ENCODE measurements at places on chromosomes 6 and 20.

GRCh38 chr6:56572788-56573471 is 69.8 kb downstream of the DST start:
- no peak for DNase-seq

DNA sequence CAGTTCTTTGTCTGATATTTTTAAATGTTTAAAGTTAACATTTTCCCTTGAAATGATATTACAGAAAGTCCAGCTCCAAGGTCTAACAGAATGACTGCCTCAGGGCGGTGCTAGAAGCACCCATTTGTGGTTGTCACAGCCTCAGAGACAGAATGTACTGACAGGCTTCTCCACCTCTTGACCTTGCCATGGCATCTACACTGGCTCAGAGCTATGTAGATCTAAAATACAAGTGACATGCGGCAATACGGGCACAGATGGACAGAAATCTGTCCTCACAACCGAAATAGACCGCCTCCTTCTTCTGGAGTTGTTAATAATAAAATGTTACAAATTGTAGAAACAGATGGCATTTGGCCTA is 167.2 kb upstream of the THEMIS start:
- DNase-seq = no peak

DNA sequence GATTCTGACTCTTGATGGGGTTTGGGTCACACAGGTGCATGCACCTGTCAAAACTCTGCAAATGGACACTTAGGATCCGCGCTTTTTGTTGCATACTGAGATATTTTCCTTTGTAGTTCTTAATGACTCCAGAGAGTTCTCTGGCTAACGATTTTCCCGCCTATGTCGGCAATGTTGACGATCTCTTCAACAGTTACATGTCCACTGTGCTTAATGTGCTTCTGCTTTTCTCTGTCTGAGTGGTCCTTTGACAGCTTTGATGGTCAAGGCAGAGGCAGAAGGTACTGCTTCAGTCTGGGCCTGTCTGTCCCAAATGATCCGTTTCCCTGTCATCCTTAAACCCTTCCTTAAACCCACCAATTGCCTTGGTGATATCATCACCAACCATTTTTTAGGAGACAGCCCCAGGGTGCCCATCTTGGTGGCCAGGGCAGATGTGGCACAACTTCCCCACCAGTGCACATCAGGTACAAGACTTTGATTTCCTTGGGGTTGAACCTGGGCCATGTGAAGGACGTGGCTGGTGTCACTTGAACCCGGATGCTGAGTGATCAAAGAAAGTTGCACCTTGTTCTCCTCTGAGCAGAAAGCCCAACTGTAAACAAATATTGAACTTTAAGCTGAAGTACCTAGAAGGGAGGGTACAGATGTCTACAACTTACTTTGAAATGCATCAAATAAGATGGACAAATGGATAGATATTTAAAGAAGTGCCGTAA is 10.7 kb upstream of the BPIFB1 start:
- DNase-seq = no peak

DNA sequence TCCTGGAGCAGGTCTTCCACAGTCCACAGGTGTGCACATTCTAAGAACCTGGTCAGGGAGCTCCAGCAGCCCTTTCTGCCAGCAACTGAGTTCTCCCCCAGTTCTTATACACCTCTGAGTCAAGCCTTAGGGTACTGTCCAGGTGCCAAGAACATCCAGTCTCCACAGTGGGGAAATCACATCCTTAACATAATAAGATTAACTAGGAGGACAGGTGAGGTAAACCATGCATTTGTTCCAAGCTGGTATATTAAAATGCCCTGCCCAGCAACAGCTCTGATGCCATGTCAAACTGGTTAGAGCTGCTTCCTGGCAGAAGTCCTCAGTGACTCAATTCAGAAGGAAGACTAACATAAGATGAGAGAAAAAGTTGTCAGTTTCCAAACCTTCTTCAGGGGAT is 303.9 kb upstream of the SGK1 start:
- DNase-seq = no peak

DNA sequence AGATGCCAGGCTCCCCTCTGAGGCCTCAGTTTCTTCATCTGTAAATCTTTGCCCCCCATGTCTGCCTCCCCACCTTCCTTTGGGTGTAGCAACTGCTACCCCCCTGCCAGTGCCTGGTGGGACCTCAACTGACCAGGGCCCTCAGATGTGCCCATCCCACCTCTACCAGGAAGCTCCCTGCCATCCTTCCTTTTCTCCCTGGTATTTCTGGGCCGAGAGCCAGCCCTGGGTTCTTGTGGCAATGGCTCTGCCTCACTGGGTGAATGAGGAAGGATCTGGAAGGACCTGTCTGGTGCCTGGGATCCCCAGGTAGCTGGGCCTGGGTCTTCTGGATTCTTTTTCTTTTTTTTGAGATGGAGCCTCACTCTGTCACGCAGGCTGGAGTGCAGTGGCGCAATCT is 141.1 kb upstream of the RNF24 start:
- DNase-seq = no peak

GRCh38 chr6:52022675-52023074 is 64.7 kb downstream of the PKHD1 start:
- DNase-seq = no peak

- no peak for DNase-seq
These were observed 188.2 kb downstream of the NFATC2 start for GRCh38 chr20:51354191-51354768.

DNA sequence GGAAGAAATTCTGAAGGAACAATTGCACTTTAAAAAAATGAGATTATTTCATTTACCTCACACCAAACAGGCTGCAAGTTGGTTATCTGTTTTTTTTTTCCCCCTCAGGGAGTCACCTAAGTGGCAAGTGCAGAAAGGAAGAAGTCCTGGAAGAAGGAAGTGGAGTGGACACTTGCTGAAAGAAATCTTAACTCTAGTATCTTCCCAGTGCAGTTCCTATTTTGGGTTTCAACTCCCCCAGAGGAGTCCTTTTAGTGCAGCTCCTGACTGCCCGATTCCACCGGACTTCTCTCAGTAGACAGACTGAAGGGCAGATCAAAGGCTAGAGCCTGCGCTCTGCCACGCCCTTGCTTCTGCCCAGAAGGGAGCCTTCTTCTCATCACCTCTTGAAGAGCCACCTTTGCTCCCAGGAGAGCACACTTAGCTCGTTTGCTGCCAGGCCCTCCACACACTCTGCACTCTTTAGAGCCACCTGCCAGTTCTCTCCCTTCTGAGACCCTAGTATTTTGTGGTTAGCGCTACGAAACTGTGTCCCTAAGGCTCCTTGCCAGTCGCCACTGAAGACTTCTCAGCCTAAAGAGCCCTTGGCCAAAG is 4.9 kb downstream of the MTCL3 start:
- DNase-seq = no peak

- DNase-seq = no peak
These were observed 296.3 kb upstream of the JAG1 start for GRCh38 chr20:10970109-10970508.

GRCh38 chr6:22647719-22648118 is 78.4 kb downstream of the HDGFL1 start:
- no peak for DNase-seq

DNA sequence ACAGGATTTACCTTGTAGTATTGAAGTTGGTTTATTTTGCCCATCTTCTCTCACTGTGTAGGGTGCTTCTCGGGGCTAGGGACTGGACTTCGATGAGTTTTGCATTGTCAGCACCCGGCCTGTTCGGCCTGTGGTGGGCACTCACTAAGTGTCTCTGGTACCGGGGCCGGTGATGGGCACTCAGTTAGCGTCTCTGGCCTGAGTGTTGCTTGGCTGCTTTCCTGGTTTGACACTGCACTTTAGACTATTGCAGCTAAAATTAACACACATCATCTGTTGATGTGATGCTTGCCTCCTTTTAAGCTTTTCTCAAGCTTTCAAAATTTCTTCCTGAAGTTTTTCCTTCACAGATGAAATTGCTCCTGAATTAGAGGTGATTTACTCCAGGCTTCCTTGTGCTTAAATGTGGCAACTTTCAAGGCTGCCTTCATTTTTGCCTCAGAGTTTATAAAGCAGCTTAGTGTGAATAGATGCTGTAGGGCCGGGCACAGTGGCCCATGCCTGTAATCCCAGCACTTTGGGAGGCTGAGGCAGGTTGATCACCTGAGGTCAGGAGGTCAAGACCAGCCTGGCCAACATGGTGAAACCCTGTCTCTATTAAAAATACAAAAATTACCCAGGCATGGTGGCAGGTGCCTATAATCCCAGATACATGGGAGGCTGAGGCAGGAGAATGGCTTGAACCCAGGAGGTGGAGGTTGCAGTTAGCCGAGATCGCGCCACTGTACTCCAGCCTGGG is 41.7 kb upstream of the TULP4 start:
- DNase-seq = no peak

GRCh38 chr6:11185204-11185842 is 47.1 kb downstream of the NEDD9 start:
- no peak for DNase-seq

DNA sequence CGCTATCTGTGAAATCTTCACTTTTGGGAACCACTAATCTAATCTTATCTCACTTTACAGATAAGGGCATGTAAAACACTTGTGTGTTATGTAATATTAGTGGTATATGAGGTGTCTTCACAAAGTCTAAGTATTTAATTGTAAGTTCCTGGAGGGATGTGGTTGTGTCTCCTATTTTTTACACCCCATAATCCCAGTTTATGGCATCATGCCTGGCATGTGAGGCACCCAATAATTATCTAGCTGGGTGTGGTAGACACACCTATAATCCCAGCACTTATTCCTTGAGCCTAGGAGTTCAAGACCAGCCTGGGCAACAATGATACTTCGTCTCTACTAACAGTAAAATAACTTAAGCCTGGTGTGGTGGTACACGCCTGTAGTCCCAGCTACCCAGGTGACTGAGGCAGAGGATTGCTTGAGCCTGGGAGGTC is 16.5 kb upstream of the TBCC start:
- no peak for DNase-seq

DNA sequence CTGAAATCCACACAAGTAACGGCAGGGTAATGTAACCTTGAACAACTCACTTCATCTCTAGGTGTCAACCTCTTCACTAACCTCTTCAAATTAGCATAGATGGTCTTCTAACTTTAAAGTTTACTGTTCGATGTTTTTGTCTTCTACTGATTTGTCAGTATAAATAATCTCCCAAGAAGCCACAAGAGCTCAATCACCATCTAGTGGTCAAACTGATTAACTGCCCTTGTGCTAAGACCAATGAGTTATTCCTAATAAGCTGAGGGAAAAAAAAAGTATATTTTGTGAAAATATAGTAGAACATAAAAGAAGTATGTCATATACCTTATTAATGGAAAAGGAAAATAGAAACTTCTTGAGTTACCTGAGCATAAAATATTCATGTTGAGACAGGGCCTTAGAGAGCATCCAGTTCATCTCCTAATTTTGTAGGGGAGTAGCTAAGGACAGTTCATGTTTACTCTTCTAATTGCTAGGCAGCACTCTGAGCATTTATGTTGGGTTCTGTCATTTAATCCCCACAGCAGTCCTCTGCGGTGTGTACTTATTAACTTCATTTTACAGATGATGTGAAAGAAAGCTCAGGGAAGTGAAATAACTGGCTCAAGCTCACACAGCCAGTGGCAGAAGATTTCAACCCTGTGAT is 317.1 kb downstream of the ESR1 start:
- no peak for DNase-seq

DNA sequence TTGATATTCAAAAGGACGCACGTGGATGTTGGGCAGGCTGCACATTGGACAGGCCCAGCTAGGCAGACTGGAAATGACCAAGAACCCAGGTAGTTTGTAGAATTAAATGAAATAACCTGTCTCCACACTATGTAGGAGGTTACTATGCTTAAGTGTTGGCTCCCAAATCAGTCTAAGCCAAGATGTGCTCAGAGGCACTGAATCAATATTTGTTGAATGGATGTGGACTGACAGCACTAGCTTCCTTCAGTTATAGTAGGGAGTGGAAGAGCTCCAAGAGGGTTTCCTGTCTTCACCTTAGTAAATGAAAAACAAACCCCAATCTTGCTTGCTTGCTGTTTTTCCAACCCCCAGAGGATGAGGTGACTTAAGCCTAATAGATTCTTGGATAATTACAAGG is 180.5 kb downstream of the JARID2 start:
- DNase-seq = no peak

DNA sequence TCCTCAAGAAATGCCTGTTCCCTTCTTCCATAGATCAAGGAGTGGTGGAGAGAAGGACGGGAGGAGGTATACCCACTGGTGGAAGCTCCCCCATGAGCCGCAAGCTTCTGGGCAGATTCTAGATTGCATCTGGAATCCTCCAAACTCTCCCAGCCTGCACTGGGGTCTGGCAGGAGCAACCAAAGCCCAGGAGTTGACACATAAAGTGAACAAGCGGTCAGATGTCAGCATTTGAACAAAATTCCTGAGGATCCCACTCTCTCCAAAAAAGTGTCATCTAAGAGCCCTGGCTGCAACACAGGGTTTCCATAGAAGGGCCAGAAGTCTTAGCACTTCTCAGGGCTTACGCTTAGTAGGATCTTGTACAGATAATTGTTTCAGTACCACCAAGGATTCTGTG is 88.2 kb downstream of the KCNB1 start:
- no peak for DNase-seq

- DNase-seq = no peak
These were observed 17.6 kb upstream of the SNAI1 start for GRCh38 chr20:49964964-49965780.

- no peak for DNase-seq
These were observed 637.1 kb downstream of the UTRN start for GRCh38 chr6:144922120-144922722.

DNA sequence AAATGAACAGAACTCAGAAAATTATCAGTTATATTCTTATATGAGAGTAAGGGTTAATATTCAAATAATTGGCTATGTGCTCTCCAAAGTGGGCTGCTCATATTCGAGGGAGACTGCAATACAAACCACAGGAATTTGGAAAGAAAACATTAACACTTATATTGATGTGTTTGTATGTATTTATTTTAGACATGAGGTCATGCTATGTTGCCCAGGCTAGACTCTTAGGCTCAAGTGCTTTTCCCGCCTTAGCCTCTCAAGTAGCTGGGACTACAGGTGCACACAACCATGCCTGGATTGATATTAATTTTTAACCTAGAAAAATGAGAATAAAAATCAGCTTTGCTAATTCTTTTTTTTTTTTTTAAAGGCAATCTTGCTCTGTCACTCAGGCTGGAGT is 35.0 kb downstream of the BTBD9 start:
- DNase-seq = no peak
